ENCODE measurements at places on chromosomes 12 and 14.

GRCh38 chr14:102775855-102776760, 1.1 kb upstream of the TRAF3 start:
- DNase-seq, result peak; percentile 67

GRCh38 chr14:68399971-68400370, 392.9 kb downstream of the ZFP36L1 start:
- DNase-seq, result no peak

DNA sequence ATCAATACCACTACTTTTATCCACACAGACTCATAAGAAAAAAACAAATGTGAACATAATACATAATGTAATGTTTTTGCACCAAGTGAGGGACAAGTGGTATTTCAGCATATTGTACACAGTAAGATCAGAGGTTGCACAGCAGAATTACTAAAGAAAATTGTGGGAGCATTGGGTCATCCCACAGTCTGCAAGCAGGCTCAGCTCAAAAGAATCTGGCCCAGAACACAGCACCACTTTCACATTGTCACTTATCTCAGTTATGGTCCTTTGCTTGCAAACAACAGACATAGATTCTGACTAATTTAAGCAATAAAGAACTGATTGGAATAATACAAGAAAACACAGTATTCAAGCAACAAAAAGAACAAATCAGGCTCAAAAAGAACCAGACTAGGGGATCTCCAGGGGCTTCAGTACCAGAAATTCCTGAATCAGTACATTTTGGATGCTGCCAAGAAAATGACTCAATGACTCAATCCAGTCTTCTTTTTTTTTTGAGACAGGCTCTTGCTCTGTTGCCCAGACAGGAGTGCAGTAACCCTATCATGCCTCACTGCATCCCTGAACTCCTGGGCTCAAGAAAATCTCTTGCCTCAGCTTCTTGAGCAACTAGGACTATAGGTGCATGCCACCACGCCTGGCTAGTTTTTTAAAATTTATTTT, 42.9 kb upstream of the EEA1 start:
- no peak for DNase-seq

GRCh38 chr14:103744621-103745395, 29.2 kb downstream of the ZFYVE21 start:
- no peak for DNase-seq

GRCh38 chr14:96088911-96089310, 49.7 kb downstream of the C14orf132 start:
- no peak for DNase-seq

GRCh38 chr14:104650057-104650980, 39.1 kb upstream of the INF2 start:
- DNase-seq, result peak; percentile 92

- DNase-seq, result no peak
Observed at GRCh38 chr12:113332688-113333417, 2.1 kb downstream of the SLC8B1 start.

DNA sequence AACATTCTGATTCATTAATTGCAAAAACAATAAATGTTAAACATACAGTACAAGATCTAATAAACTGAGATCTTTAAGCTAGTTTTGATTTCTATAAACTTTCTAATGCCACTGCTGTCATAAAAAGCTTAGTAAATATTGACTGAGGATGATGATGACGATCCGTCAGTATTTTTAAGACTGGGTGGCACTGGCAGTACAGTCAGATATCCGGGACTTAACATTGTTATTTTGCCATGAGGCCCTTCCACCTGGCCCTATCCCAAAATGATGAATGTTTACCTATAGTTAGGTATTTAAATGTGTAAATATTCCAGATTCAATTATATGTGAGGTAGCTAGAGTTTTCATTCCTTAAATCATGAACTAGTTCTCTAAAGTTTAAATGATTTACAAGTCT, 158.5 kb downstream of the FOXA1 start:
- DNase-seq, result no peak

DNA sequence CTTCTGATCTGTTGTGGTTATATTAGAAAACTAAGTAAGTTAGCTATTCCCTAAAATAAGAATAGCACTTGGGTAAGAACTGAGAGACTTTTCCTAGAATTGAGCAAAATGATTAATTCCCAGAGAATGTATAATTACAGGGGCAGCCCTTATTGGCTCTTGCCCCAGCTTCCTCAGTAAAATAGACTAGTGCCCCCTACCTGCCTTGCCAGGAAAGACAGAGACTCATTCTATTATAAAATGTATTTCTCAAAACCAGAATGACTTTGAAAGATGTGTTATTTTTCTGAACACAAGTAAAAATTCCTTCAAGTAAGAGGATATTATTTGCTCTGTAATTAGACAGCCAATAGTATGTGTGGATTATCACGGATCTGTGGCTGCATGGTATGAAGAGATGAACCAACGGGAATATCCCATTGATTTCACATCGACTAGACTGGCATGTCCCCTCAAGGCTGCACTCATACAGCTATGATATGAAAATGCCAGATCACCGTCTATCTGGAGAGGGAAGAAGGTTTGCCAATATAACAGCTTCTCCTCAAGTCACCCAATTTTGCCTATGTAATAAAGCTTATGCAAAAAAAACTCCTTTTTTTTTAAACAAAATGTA, 7.4 kb upstream of the GLRX5 start:
- DNase-seq, result no peak

GRCh38 chr12:95182868-95183415, 34.3 kb downstream of the FGD6 start:
- no peak for DNase-seq

DNA sequence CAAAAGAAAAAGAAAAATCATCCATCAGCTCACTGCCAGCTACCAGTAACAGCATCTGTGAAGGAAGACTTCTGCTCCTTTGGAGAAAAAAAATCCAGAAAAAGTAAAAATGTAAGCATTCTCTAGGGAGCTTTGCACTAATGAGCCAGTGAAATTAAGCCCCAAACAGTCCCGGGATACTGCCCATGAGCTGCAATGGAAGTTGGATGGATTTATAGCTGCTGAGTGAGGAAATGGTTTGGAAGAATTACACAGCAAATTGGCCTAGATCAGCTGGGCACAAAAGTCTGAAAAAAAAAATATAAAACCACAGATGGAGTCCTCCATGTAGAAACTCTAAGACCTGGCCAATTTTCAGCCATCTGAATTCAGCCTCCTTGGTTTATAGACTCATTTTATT, 462.9 kb upstream of the USP15 start:
- no peak for DNase-seq

DNA sequence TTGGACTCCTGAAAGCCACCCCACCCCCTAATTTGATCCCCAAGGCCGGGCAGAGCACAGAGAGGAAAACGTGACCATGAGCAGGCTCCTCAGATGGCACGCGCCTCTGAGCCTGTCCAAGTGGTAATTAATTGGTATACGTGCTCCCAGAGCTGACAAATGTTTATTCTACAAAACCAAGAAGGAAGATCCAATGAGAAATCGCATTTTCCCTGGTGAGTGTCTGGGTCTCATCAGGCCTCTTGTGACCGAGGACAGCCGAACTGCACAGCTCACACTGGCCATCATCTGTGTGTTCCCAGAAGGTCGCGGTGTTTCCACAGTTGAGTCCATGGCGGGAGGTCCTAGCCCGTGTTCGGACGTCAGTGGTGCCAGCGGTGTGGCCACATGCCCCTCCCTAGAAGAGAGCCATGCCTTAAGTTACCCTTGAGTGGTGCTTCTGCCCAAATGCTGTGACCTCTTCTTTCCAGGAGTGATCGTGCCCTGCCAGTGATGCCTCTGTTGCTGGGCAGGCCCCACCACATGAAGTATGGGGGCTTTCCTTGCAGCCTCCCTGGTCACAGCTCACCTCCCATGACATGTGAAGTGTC, 317.5 kb upstream of the RTL1 start:
- DNase-seq, result no peak

- DNase-seq, result no peak
Observed at GRCh38 chr14:83217492-83217891, 1683.8 kb upstream of the SEL1L start.

DNA sequence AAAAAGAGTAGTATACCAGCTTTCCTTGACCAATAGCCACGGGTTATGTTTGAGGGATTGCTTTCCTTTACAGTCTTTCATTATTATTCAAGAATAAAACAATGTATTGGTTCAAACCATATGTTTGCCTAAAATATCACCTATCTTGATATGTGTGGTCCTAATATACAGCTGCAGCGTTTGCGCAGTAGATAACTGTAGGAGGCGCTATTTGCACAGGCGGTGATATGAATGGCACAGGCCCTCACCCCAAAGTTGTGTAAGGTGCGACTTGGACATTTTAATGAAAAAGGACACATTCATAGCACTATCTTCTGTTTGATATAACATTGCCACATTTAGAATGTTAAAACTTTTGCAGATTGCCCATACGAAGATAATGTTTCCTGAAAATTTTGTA, 298.4 kb downstream of the TRHDE start:
- DNase-seq, result peak; percentile 3

- DNase-seq, result no peak
Observed at GRCh38 chr14:30673071-30673470, 51.0 kb downstream of the SCFD1 start.

- no peak for DNase-seq
Observed at GRCh38 chr14:84343656-84344055, 1186.3 kb upstream of the FLRT2 start.

All from GM13977 (cell line).